ENCODE measurements at places on chromosomes 2 and 18. TPM values are rescaled to one million over a fixed set of nuclear protein-coding genes. Genes with fewer than 3 reads are reported as not detected.

CTAGE1 gene
- 0.13 TPM for total RNA-seq

- no peak for DNase-seq
These were observed 226.3 kb upstream of the UBE2E3 start for GRCh38 chr2:180753809-180754761.

- no peak for DNase-seq
These were observed 4.3 kb downstream of the EPHA4 start for GRCh38 chr2:221567809-221568208.

DNA sequence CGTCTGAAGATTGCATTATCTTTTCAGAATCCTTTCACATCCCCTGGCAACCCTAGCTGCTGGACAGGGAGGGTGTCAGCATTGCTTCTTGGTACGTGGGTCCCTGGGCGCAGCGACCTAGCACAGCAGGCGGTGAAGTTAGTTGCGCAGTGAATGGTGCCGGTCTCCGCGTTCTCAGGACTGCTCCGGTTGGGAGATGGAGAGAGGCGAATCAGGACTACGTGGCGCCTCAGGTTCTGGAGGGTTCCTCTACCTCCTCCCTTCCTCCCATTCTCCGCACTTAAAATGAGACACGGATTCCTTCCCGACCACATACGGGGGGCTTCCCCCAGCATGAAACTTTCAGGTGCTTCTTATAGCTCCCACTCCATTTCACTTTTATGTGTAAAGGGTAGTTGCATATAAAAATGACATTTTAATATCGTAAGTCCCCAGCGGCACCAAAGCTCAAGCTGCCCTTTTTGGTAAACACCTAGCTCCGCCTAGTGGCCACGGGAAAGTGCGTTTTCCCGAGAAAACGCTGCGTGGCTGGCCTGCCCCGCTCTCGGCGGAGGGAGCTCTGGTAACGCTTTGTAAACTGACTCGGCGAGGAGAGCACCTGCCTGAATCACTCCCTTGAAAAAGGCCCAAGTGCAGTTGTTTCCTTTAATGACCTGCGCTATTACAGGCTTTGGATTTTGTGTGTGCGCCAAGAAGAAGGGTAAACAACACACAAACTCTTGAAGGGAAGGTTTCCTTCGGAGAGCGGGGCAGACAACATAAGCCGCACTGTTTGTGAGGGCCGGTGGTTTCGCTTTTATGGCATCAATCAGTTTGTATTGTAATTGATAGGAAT lies 32.9 kb upstream of the INHBB start:
- peak; percentile 92 for DNase-seq

ALK gene
- total RNA-seq: not detected
